ENCODE measurements at places on chromosomes 2 and 18.

GRCh38 chr18:37012452-37012851 lies 183.5 kb downstream of the KIAA1328 start:
- no peak for DNase-seq

- no peak for DNase-seq
Observed at GRCh38 chr18:7383002-7383980, 152.4 kb downstream of the LRRC30 start.

- DNase-seq, result no peak
Observed at GRCh38 chr2:2230433-2230817, 100.7 kb downstream of the MYT1L start.

DNA sequence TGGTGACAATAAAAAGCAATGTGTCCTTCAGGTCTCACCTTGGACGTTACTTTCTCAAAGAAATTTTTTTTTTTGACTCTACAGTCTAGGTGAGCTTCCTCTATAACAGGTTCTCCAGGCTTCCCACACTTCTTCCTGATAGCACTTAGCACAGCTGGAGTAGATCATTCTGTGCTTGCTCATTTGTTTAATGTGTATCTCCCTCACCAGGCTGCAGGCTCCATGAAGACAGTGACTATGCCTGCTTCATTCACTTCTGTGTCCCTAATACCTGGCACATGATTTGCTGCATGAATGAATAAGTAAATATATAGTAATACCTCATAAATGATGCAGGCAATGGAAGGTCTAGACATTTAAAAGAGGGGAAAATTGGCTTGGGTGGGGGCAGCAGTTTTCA lies 109.9 kb upstream of the CD302 start:
- DNase-seq, result no peak

- no peak for DNase-seq
Observed at GRCh38 chr2:107001551-107001950, 115.6 kb upstream of the ST6GAL2 start.

GRCh38 chr18:44804033-44804432 lies 123.3 kb downstream of the SETBP1 start:
- no peak for DNase-seq

DNA sequence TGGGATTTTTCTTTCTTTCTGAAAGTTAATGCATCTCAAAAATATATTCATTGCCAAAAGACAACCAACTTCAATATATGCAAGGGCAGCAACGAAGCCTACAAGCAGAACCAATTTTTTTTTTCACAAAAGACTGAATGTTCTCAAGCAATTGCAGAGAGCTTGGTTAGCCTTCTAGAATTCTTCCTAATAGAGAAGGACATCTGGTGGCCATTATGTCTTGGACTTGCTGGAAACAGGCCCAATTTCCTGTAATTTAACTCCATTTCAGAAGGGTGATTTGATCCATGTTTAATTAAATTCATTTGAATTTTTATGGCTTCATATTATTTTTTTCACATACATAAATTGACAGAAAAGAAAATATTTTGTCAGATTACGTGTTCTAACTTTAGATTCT lies 208.0 kb downstream of the TPGS2 start:
- DNase-seq, result no peak

- DNase-seq, result no peak
Observed at GRCh38 chr2:25566094-25566493, 107.3 kb downstream of the DTNB start.

DNA sequence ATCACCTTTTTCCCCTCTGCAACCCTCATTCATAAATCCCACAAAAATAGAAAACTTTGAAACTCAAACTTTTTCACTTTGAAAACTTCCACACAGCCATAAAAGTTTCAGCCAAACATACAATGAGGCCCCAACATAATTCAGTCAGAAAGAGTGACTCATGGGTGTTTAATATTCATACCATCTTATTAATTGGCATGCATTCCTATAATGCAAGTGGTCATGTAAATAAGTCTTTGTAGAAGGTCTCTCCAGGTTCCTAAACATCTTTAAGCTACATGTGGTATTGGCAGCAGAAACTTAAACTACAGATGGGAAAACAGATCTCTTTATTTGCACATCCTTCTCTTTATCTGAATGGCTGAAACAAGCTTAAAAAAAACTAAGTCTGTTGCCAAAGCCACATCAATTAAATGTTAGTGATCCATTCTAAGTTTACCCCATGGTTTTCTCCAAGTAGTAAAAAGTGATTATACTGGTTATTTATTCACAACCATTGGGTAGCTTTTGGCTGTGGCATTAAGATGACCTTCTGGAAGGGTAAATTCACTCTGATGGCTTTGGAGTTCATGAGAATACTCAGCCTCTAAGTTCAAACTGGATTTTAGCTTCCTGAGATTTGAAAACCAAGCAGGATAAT lies 70.2 kb upstream of the LYPD1 start:
- DNase-seq, result no peak

DNA sequence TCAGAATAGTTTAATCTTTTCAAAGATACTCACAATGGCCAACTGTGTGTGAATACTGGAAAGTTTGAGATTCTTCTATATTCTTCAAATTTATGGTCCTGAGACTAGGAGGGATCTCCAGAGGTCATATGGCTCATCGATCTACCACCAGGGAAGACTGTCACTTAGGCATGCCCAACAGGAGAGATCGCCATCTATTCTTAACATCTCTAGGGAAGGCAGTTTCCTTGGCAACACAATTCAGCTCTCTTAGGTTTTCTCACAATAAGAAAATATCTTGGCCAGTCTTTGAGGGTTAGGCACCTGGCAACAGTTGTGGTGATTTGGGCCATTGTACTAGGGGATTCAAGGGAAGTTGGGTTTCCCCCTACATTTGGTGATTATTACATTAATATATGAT lies 107.2 kb downstream of the GALNT3 start:
- DNase-seq, result no peak

DNA sequence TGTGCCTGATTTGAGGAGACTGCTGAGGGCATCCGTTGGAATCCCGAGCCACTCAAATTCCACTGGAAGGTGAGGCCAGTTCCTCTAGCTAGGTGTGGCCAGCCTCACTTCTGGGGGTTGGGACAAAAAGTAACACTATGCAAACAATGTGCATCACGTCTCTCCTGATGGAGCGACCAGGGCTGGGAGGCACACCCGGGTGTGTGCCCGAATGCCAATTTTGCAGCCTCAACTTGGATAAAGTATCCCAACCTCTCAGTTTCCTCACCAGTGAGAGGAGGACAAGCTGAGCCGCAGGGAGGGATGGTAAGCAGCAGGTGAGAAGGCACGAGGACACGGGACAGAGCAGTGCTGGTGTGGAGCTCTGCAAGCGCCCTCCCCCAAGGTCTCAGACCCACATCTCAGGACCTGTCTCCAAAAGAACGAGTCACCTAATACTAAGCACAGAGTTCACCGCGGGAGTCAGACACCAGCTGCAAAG lies 218.3 kb downstream of the HAUS1 start:
- no peak for DNase-seq

GRCh38 chr2:36177282-36177681 lies 178.3 kb upstream of the CRIM1 start:
- no peak for DNase-seq

DNA sequence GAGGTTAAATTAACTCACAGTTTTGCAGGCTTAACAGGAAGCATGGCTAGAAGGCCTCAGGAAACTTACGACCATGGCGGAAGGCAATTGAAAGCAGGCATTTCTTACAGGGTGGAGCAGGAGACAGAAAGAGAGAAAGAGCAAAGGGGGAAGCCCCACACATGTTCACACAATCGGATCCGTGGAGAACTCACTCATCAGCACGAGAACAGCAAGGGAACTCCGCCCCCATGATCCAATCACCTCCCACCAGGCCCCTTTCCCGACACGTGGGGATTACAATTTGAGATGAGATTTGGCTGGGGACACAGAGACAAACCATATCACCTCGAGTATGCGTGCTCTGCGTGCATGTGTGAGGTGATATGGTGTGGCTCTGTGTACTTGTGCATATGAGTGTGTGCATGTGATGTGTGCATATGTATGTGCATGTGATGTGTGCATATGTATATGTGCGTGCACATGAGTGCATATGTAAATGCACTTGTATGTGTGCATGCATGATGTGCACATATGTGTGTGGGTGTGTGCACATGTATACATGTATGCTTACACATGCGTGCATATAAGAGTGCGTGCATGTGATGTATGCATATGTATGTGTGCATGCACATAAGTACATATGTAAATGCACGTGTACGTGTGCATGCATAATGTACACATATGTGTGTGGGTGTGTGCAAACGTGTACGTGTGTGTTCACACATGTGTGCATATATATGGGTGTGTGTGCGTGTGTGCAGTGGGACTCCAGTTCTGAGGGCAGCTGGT lies 108.7 kb upstream of the HDAC4 start:
- no peak for DNase-seq

Measured in hematopoietic multipotent progenitor cell (in vitro differentiated cells).